ENCODE measurements at places on chromosomes 3 and 15. TPM values are rescaled to one million over a fixed set of nuclear protein-coding genes. Genes with fewer than 3 reads are reported as not detected.
A peak's percentile ranks its signal among the peaks of the same experiment; 100 is the strongest.

DNA sequence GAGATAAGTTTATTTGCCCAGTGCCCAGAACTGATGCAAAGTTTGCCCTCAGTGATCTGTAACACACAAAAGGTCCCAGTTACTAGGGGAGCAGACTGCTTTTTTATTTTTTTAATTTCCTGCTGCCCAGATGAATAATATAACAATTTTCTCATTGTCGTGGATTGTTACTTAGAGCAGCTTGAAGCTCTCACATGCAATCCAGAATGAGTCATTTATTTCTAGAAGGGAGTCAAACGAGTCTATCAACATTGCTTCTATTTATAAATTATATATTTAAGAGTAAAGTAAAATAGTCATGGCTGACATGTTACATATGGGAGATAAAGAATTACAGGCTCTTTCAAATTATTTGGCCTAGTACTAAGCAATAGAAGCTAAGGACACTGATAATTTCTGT, 41.3 kb downstream of the MEIS2 start:
- H3K27ac ChIP-seq: peak overlapping the region; percentile 59
- H3K36me3 ChIP-seq: peaks cover 44% of the 10 kb centered on the region
- no peaks in the 10 kb centered on the region for H3K27me3 ChIP-seq
- H3K4me3 ChIP-seq: no peak overlapping the region

- DNase-seq: no peak
- no peaks in the 10 kb centered on the region for H3K27me3 ChIP-seq
- no peak overlapping the region for H3K27ac ChIP-seq
- H3K4me1 ChIP-seq: no peaks in the 10 kb centered on the region
- H3K36me3 ChIP-seq: no peaks in the 10 kb centered on the region
Observed at GRCh38 chr3:105065895-105066839, 300.5 kb upstream of the ALCAM start.

GRCh38 chr3:161212906-161213305, 8.2 kb upstream of the NMD3 start:
- H3K36me3 ChIP-seq: no peaks in the 10 kb centered on the region
- H3K27ac ChIP-seq: no peak overlapping the region
- H3K4me1 ChIP-seq: peaks cover 6% of the 10 kb centered on the region
- DNase-seq: peak; percentile 45
- no peaks in the 10 kb centered on the region for H3K27me3 ChIP-seq

- no peaks in the 10 kb centered on the region for H3K36me3 ChIP-seq
- no peaks in the 10 kb centered on the region for H3K27me3 ChIP-seq
- no peak overlapping the region for H3K4me3 ChIP-seq
- no peak overlapping the region for H3K27ac ChIP-seq
- no peaks in the 10 kb centered on the region for H3K4me1 ChIP-seq
- no peak for DNase-seq
Observed at GRCh38 chr3:182393151-182393550, 400.2 kb upstream of the ATP11B start.

GRCh38 chr15:78878356-78878755, 5.7 kb downstream of the MORF4L1 start:
- H3K27ac ChIP-seq: peak overlapping the region; percentile 63
- peaks cover 72% of the 10 kb centered on the region for H3K4me1 ChIP-seq
- peaks cover 21% of the 10 kb centered on the region for H3K36me3 ChIP-seq
- H3K27me3 ChIP-seq: no peaks in the 10 kb centered on the region
- DNase-seq: peak; percentile 66

GRCh38 chr3:86787091-86787490, 203.9 kb downstream of the VGLL3 start:
- no peak overlapping the region for H3K4me3 ChIP-seq
- no peak overlapping the region for H3K27ac ChIP-seq
- no peaks in the 10 kb centered on the region for H3K36me3 ChIP-seq
- no peaks in the 10 kb centered on the region for H3K27me3 ChIP-seq
- peak; percentile 48 for DNase-seq

DNA sequence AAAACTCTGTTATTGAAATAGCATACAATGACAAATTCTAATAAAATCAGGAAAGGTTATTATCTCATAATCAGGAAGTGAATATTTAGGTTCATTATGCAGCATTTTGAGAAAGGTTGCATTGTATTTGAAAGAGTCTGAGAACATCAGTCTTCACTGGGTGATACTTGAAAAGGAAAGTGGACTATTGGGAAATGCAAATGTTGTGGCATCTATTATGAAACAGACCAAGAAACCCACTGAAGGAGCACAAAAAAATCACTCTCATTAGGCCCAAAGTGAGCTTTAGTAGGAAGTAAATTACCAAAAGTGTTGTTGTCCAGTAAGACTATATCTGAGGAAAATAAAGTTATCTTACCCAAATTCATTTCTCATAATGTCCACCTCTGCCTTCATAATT, 90.8 kb downstream of the ZPLD1 start:
- H3K4me1 ChIP-seq: no peaks in the 10 kb centered on the region
- H3K4me3 ChIP-seq: no peak overlapping the region
- H3K27me3 ChIP-seq: no peaks in the 10 kb centered on the region
- DNase-seq: no peak

- peak; percentile 91 for DNase-seq
- peak overlapping the region; percentile 95 for H3K27ac ChIP-seq
- peaks cover 25% of the 10 kb centered on the region for H3K36me3 ChIP-seq
- no peaks in the 10 kb centered on the region for H3K27me3 ChIP-seq
- peak overlapping the region; percentile 90 for H3K4me3 ChIP-seq
- H3K4me1 ChIP-seq: peaks cover 42% of the 10 kb centered on the region
Observed at GRCh38 chr15:70852501-70853317, 1.2 kb downstream of the LARP6 start.

DNA sequence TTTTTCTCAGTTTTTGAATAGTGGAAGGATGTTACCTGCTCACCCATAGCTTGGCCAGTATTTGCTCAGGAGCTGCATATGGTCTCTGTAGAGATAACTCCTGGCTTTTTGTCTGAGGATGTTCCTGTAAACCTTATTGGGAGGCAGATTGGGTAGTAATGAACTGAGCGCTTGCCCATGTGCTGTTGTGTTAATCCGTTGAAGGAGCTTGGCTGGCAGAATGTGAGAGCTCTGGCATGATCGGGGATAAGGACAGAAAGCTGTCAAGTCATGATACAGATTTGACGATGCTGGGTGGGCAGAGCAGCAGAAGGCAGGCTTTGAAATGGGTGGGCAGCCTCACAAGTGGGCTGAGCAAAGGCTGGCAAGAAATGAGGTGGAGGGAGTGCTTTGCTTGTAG, 27.4 kb downstream of the SH3GL3 start:
- DNase-seq: no peak
- no peaks in the 10 kb centered on the region for H3K4me1 ChIP-seq
- no peak overlapping the region for H3K4me3 ChIP-seq
- H3K36me3 ChIP-seq: no peaks in the 10 kb centered on the region

DNA sequence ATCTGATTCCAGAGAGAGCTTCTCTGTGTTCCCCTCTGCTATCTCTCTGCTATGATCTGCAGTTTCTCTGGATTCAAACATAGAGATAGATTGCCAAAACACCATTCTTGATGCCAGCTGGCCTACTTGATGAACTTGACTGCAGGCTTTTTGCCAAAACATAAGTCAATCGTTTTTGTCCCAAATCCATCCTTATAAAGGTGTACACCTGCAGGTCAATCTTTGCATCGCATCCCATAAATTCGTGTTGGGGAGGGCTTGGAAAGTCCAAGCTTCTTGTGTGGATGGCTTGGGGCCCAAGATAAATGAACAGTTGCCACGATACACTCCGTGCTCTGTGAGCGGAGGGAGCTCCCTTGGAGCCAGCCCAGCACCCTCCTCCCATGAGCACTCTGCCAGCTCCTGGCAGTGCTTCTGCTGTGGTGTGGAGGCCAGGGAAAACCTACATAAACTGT, 2.7 kb downstream of the CERS3 start:
- DNase-seq: no peak
- no peaks in the 10 kb centered on the region for H3K4me1 ChIP-seq
- no peaks in the 10 kb centered on the region for H3K36me3 ChIP-seq

DNA sequence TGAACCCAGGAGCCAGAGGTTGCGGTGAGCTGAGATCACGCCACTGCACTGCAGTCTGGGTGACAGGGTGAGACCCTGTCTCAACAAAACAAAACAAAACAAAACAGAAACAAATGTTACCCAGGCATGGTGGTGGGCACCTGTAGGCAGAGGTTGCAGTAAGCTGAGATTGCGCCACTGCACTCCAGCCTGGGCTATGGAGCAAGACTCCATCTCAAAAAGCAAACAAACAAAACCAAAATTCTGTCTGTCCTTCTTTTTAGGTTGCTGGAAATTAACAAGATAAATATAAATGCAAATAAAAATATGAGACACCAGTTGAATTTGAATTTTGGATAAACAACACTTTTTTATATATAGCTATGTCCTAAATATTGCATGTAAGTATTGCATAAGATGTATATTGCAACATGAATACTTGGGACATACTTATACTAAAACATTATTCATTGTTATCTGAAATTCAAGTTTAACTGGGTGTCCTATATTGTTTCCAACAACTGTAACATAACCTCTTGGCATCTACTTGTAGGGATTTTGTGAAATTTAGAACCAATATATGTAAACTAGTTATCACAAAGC, 4.7 kb upstream of the CEP97 start:
- H3K4me1 ChIP-seq: peaks cover 4% of the 10 kb centered on the region
- no peak overlapping the region for H3K4me3 ChIP-seq
- no peaks in the 10 kb centered on the region for H3K27me3 ChIP-seq

- no peak overlapping the region for H3K27ac ChIP-seq
- DNase-seq: no peak
- no peak overlapping the region for H3K4me3 ChIP-seq
- no peaks in the 10 kb centered on the region for H3K4me1 ChIP-seq
- H3K27me3 ChIP-seq: no peaks in the 10 kb centered on the region
Observed at GRCh38 chr15:90493647-90494046, 36.1 kb upstream of the CRTC3 start.

DNA sequence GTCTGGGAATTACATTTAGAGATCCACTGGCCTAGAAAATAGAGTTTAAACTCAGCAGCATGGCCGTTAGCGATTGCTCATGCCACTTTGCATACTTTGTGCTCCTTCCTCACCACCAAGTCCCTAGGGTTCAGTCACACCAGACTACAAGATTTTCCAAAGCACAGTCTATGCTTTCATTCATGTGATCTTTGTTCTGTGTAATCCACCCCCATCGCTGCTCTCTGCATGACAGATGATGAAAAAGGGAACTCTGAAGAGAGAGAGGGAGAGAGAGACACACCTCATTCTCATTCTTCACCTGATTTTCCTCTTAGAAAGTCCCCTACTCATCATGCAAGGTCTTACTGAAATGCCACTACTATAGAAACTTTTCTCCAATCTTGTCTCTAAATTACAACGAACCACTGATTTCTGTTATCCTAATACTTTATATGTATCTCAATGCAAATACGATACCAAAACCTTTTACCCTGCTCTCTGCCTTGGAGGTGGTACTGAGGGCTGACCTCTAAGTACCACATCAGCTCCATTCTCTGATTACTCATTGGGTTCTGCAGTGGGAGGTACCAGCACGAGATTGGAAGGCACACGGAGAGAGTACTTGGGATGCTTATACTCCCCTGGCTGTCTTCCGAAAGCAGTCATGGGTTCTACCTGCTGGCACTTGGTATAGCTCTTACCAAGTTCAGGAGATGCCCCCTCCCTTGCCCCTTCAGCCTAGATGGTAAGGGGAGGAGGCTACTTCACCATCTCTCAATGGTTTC, 1.1 kb upstream of the PARP15 start:
- H3K27me3 ChIP-seq: no peaks in the 10 kb centered on the region
- H3K27ac ChIP-seq: no peak overlapping the region
- H3K4me3 ChIP-seq: no peak overlapping the region
- H3K36me3 ChIP-seq: no peaks in the 10 kb centered on the region

DNA sequence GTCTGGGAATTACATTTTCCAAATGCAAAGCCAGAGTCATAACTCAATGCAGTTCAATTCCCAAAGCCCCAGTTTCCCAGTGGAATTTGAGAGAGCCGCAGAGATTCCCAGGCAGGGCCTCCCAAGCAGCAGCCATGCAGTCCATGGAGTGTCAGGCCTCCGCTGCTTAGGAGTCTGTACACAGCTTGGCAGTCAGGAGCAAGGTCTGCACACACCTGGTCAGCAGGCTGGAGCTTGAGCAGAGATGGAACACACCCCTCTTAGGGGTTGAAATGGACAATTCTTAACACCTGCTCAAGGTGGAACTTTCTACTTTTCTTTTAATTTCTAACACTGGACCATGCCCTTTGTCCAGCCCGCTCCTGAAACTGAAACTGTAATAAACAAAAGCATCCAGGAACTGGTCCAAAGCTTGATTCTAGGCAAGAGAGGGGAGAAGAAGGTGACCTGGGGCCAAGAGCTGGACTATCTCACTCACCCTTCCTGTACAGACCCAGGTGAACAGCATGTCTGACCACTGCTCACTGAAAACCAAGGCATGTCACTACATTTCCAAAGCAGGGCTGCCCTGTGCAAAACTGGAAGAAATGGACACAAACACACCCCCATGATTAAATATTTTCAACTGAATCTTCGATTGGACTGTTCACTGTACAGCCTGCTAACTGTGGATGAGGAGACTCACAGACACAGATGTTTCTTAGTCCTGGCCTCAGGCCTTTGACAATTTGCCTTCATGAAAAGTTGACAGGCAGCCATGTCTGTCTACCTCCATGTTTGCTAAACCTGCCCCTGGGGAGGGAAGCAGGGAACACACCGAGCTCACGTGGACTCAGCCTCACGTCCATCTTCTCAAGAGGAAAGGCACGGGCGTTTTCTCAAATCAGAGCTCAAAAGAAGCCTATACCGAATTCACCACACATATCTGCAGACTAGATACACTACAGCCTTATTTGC, 48.6 kb upstream of the DUSP7 start:
- no peak overlapping the region for H3K4me3 ChIP-seq
- no peak for DNase-seq
- H3K27ac ChIP-seq: no peak overlapping the region
- no peaks in the 10 kb centered on the region for H3K27me3 ChIP-seq

DNA sequence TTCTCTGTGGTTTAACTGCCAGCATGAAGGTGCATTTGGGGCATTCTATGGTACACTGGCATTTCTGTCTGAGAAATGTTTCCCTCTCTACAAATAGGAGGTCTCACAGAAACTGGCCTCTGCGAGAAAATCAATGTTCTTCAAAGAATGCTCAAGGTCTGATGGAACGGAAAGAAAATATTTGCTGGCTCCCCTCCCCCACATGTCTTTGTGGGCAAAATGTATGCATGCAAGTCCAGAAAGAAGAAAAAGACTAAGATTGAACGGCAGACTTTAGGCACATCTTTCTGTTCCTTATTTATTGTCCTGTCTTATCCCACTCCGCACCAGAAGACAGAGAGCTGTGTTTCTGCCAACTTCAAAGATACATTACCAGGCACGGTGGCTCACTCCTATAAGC, 83.9 kb upstream of the PSMD6 start:
- no peaks in the 10 kb centered on the region for H3K27me3 ChIP-seq
- peaks cover 15% of the 10 kb centered on the region for H3K4me1 ChIP-seq
- no peak overlapping the region for H3K4me3 ChIP-seq
- DNase-seq: no peak
- no peak overlapping the region for H3K27ac ChIP-seq
- H3K36me3 ChIP-seq: 0 out of 2 replicates have a peak, but pooled peaks cover 13% of the 10 kb centered on the region

- H3K4me3 ChIP-seq: no peak overlapping the region
- no peaks in the 10 kb centered on the region for H3K36me3 ChIP-seq
- no peaks in the 10 kb centered on the region for H3K27me3 ChIP-seq
- DNase-seq: peak; percentile 96
Observed at GRCh38 chr3:179801263-179801662, 148.4 kb downstream of the USP13 start.

- H3K4me1 ChIP-seq: peaks cover 14% of the 10 kb centered on the region
- H3K27me3 ChIP-seq: no peaks in the 10 kb centered on the region
- DNase-seq: no peak
- H3K36me3 ChIP-seq: no peaks in the 10 kb centered on the region
- no peak overlapping the region for H3K27ac ChIP-seq
Observed at GRCh38 chr3:188204526-188204925, 50.6 kb downstream of the LPP start.

Gene STAB1
- not detected for total RNA-seq

Gene CKMT1B
- total RNA-seq: not detected

Gene LRRC31
- total RNA-seq: not detected
